Hematopoietic multipotent progenitor cell treated with erythropoietin and hydrocortisone succinate and interleukin-3 and kit ligand, for 4 days (in vitro differentiated cells): ENCODE measurements at places on chromosomes 4 and X.

DNA sequence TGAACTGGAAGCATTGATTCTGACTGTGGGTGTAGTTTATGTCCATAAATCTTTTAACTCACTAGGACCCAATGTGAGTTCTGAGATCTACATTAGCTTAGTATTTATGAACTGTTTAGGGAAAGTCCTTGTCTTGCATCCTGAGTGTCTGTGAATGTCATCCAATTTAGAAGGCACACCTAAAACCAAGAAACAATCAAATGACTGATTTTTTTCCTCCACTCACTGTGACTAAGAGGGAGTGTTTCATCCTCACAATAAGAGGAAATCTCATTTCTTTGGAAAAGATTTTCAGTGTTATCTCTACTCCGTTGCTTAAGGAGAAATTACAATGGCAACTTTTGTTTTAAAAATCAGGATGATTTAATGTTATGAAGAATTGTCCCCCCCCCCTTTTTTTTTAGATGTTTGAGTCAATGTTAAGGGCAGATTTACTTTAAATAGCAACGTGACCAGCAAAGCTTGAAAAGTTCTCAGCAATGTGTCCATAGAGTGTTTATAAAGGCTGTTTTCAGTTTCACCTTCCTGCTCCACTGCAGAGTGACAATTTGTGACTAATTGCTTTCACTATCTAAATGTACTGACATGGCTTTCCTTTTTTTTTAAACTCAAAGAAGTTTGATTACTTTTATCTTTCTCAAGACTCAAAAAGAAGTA lies 173.0 kb downstream of the SPCS3 start:
- DNase-seq: no peak

DNA sequence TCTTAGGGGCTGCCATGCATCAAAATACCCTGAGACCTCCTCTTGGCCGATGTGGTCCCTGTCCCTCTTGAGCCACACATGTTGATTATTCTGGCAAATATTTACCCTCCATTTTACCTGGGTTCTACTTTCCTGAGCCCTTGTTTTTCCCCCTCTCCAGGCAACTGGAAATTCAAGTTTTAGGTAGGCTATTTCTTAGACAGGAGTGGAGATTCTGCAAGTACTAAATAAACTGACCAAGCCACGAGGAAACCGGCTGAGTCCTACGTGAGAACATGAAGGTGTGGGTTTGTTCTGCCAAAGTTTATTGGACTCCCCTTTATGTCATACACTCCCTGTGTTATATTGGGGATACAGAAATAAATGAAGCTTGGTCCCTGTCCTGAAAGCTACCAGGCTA lies 88.1 kb downstream of the RTL5 start:
- no peak for DNase-seq

DNA sequence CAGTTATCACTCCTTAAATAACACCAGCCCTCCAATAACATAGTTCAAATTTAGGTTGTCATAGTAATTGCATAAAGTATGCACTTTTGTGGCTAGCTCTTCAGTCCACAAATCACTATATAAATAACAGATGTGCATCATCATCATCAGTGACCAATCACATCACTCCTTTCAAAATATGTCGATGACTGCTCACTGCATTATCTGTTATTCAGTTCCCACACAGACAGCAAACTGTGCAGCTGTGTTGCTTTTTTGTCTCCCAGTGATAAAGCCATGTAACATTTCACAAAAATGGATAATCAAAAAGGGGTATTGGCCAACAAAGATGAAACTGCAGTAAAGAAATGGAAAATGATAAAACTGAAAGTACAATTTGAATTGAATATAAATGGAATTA lies 205.4 kb downstream of the DCLK2 start:
- DNase-seq: peak; percentile 15

DNA sequence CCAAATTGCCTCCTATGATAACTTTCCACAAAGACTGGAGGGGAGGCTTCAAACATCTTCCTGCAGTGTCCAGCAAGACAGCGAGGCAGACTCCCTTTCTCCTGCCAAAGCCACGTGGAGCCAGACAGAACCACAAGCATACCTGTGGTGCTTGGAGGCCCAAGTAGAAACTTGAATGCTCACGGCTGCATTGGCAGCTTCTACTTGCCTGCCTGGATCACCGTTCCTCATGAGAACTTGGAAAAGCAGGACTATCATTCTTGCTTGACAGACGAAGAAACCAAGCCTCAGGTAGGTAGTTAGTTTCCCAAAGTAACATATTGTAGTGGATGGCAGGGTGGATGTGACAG lies 216.3 kb upstream of the SFRP2 start:
- no peak for DNase-seq

GRCh38 chr4:184363258-184363657 lies 111.1 kb downstream of the IRF2 start:
- DNase-seq: no peak

DNA sequence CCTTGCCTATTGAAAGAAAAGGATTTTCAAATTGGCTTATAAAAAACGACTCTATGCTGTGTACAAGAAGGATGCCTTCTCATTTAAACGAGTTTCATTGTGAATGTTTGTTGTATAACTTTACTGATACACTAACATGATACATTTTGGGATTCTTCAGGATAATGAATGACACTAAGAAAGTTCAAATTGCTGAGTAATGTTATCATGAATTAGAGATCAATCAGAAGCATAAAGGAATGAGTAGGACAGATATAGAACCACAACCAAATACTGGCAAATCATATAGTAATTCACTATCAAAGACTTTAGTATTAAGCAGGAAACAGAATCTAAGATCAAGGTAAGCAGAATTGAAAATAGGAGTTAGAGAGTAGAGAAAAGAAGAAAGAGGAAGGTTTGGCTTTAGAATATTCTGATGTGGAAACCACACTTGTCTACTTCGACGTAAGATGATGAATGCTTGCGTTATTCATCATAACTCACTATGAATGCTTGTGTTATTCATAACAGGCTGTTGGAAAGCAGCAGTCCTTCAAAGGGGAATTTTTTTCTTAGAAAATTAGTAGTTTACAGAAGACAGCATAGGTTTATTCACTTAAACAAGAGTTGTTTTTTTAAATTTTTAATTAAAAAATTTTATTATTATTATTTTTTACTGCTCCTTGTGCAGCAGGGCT lies 13.4 kb downstream of the CCDC158 start:
- DNase-seq: peak; percentile 19

DNA sequence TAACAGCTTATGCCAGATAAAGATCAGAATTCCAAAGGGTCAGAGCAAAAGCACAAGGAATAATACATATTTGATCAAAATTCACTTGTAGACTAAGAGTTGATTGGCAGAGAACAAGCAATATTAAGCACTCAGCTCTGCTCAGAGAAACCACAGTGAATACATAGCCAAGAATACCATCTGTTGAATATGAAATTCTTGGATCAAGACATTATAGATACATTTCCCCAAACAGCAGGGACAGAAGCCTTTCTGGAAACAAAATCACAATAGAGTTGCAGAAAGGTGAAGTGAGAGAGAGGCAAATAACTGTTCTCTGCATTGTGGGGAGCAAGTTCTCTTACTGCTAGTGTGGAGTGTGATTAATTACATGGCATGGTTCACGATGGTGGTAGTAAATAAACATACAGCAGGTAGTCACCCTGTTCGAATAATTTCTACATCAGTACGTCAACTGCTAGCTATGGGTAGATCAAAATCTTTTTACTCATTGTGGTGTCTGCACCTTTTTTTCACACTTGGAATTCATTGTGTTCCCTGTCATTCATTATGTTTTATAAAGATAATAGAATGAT lies 366.7 kb downstream of the PCDH7 start:
- no peak for DNase-seq

DNA sequence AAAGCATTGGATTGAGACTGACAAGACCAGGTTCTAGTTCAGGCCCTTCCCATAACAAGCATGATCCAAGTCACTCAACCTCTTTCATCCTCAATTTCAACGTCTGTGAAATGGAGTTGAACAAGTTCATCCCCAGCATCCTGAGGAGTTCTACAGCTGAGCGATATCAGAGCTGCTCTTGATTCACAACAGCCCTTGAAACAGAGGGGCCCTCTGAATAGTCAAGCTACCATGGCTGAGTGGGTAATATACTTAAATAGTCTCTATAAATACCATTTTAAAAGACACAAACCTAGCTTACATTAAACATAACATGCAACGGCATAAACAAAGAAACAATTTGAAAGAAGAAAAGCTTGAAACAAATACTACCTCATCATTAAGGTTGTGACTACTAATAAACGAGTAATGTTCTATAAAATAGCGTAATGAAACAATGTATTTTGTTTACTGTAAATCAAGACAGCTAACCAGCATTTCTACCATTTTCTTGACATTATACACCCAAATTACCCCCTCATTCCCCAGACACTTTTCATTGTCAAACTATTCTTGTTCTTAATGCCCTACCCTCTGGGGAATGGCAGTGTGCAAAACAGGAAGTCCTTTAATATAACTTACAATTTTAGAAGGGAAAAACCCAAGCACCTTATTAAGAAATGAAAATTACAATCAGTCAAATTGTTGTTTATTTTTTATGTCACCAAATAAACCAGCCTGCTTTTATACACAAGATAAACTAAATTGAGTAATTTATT lies 202.3 kb downstream of the PARM1 start:
- no peak for DNase-seq

GRCh38 chr4:89765966-89766365 lies 71.0 kb downstream of the SNCA start:
- DNase-seq: peak; percentile 53

GRCh38 chrX:19649226-19649995 lies 134.1 kb upstream of the MAP3K15 start:
- no peak for DNase-seq

DNA sequence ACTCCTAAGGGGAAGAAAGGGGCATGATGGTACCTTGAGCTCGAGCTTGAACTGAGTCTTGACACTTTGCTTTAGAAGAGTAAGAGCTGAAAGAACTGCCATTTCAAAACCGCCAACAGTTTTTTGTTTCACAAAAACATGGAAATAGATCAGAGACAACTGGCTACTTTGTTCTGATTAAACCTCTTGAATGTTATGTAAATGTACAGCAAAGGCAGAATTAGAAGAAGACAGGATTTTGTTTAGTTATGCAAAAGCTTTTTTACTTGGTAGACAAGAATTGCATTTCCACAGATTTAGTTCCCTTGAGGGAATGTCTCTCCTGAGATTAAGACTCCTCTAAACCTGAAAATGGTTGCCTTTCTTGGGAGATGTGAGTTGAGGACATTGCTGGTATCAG lies 33.3 kb upstream of the STPG2 start:
- no peak for DNase-seq

- peak; percentile 8 for DNase-seq
Measured at GRCh38 chr4:25031077-25031621, 403 bp upstream of the LGI2 start.

DNA sequence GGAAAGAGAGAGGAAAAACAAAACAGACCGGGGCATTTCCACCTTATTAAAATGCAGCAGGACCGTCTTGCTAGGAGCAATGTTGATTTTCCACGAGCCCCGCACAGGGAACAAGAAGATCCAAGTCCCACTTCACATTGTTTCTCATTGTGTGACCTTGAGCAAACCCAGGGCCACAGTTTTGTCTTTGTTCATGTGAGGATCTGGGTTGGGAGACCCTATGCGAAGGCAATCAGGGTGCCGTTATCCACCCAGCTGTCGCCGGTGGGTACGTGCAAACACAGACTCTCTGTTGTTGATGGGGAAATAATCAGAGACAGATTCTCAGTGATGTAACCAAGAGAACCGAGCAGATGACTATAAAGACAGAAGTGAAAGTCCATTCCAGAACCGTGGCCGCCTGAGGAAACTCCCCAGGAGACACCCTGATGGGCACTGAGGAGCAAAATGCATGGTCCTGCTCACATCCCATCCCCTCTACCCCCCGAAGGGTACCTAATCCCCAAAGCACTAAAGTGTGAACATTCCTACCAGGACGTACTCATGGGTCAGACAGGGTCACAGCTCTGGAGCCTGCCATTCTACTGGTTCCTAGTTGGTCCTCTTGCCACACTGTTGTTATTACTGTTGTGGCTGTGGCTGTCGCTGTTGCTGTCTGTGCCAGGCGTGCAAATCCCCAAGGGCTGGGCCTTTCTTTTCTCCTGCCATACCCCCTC lies 102.7 kb upstream of the RBPJ start:
- no peak for DNase-seq

DNA sequence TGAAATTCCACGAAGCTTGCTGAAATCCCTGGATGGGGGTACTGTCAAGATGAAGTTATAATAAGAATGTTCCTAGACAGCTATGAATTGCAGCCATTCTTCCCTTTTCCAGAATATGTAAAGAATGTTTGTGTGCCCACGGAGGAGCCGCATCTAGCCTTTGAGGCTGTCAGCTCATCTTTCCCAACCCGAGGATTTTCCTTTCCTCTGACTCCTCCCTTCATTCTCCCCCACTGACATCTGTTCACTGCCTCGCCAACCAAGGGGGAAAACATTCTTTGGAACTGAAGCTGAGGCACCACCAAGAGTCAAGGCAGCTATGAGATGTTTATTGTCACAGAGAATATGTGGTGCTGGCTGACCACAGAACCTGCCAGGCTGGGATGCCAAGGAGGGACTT lies 8.8 kb downstream of the NHSL2 start:
- DNase-seq: no peak

DNA sequence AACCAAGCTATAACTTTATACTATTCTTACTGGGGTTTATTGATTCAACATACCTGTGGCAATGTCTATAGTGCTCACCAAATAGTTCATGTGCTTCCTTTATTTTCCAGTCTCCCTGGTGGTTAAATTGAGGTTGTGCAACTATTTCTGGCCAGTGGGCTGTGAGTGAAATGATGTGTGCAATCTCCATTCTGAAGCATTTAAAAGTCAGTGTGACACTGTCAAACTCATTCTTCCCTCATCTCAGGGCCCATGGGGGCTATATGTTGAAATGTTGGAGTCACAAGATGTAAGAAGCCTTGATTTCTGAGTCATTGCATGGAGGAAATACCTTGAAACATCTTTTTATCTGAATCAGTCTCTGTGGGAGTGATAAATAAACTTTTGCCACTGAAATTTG lies 414.3 kb upstream of the RPS6KA3 start:
- DNase-seq: no peak
